Placental pericyte (primary cell): ENCODE measurements at places on chromosomes 2 and 18. TPM values are rescaled to one million over a fixed set of nuclear protein-coding genes. Genes with fewer than 3 reads are reported as not detected.

Gene INSIG2
- total RNA-seq = 7.2 and 8.3 TPM in 2 replicates

Gene ALK
- 0.29 TPM in 1 of 2 replicates, not detected in the other for total RNA-seq

Gene CRYGC
- not detected in 2 replicates for total RNA-seq

Gene HNRNPLL
- 37.4 and 57.1 TPM in 2 replicates for total RNA-seq

Gene UPP2
- not detected in 2 replicates for total RNA-seq

Gene TTC27
- 18.2 and 32.1 TPM in 2 replicates for total RNA-seq

Gene SIX2
- total RNA-seq = under 0.01 TPM in 1 of 2 replicates, not detected in the other

Gene MAP3K19
- not detected in 2 replicates for total RNA-seq

Gene SERPINB12
- not detected in 2 replicates for total RNA-seq

Gene ANKRD29
- 0.22 and 1.3 TPM in 2 replicates for total RNA-seq

Gene CNTNAP5
- total RNA-seq = not detected in 2 replicates

Gene CAPN14
- total RNA-seq = 0.14 TPM in 1 of 2 replicates, not detected in the other

Gene EFR3B
- total RNA-seq = 0.44 and 0.57 TPM in 2 replicates
